Central memory CD4-positive, alpha-beta T cell (primary cell): ENCODE measurements at places on chromosomes 13 and 19.

- DNase-seq: no peak
Measured at GRCh38 chr19:7013678-7014077, 7.6 kb downstream of the MBD3L2B start.

DNA sequence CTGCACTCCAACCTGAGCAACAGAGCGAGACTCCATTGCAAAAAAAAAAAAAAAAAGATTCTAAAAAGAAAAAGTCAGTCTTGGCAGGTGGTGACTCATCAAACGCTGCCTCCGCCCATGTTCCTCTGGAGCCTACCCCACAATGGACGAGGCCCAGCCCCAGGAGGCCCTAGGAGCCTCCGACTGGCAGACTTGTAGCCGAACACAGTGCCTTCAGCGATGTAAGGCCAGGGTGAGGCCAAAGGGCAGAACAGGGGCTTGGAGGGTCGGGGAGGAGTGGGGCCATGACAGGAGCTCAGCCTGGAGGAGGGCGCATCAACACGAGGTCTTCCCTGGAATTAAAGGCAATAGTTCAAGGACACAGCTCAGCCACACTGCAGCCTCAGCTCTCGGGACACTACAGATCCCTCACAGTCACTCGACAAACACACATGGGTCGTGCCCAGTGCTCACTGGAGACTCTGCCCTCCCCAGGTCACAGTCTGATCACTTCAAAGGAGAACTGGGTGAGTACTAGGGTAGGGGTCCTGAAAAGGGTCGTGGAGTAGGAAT lies 5.1 kb downstream of the USE1 start:
- no peak for DNase-seq

GRCh38 chr19:10724573-10725071 lies 6.7 kb downstream of the DNM2 start:
- no peak for DNase-seq

DNA sequence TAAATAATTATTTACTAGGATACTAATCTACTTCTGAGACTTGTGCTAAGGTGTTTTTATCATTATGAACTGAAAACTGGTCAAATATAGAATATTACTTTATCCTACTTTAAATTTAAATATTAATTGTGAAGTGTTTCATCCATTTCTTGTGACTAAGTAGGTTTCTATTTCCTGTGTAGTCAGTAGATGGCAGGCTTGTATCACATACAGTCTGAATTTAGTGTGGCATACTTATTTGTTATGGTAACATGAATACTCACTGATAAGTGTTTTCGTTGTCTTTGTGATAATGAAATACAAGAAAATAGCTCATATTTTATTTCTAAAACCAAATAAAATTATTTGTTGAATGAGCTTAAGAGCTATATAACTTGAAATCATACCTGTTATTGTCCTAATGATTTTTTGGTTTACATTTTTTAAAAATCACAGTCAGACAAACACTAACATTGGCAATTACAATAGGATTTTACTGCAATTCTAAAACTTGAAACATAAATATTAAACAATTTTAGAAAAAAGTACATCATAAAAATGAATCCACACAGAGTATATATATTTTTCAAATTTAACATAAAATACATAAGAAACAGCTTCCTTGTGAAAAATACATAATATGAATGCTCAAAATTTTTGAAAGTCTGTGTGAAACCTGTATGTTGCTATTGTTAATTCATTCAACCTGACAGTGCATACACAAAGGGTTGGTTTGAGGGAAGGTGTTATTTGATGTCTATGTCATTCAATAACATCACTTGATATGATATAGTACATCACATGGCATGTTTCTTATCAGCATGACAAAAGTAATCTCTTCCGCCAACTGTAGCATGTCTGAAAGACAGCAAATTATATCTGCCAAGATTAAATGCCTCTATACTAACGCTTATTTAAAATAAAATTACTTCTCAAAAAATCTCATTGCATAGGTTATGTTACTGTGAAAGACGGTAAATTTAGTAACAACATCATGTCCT lies 904.8 kb upstream of the PCDH20 start:
- no peak for DNase-seq

DNA sequence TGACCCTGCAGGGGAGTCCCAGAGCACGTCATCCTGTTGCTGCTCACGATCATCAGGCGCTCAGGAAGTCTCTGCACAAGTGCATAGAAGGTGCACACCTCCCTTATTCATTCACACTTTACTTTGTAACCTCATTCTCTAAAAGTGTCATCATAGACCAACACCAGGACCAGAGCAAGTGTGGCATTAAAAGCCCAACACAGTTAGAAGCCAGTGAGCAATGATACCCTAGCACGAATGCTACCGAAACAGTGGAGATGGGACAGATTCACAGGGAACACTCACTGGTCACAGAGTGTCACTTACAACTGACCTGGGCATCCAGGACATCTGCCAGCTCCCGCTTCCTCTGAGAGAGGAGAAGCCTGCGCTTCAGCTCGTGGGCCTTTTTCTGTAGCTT lies 17.0 kb downstream of the HAUS8 start:
- DNase-seq: no peak

- DNase-seq: peak; percentile 82
Measured at GRCh38 chr19:4369109-4369887, 25.9 kb downstream of the MPND start.

- no peak for DNase-seq
Measured at GRCh38 chr19:13748169-13748828, 16.0 kb upstream of the MRI1 start.

DNA sequence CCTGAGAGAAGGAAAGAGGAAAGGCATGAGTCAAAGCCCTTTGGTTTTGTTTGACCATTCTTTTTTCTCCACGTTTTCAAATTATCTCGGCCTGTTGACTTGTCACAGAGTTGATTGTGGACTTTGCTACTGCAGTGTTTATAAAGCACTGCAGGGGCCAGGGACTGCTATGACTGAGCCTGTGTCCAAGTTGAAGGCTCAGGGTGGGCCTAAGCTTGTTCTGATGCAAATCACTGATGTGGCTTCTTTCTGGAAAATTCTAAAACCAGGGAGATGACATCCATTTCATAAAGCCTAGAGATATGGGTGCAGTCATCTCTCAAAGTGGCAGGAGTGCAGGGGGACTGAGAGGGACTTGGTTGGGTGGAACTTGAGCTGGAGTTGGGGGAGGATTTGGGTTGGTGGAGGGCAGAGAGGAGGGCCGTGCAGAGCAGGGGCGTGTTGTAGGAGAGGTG lies 1.2 kb upstream of the CXCL17 start:
- DNase-seq: no peak

DNA sequence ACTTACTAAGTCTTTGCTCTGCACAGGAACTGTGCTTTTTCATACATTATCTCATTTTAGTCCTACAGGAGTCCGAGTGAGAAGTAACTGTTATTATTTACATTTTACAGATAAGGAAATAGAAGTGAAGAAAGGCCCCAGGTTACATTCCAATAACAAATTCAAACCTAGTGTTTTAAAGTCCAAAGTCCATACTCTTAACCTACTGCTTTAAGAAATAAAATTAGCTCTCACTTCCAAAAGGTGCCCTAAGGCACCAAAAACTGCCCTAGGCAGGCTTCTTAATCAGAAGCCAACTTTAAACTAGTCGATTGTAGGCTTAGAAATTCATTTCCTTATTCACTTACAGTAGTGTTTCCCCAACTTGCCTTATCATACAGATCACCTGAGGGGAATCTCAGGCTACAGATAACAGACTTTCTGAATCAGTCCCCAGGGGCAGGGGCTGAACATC lies 555.9 kb downstream of the DIAPH3 start:
- DNase-seq: no peak

DNA sequence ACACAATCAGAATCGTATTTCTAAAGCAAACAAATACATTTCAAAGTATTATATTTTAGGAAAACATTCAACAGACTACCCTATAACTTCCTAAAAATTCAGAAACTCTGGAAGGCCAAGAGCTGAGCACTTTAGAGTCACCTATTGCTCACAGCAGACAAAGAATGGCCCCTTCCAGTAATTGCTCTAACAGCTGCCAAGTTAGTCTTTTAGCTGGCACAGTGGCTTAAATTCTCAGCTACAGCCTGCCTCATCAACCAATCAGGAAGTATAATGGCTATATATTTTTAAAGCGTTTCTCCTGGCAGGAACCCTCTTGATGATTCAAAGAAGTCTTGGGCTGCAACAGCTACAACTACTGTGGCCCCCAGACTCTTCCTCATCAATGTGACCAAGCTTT lies 14.9 kb upstream of the SLITRK5 start:
- DNase-seq: no peak

DNA sequence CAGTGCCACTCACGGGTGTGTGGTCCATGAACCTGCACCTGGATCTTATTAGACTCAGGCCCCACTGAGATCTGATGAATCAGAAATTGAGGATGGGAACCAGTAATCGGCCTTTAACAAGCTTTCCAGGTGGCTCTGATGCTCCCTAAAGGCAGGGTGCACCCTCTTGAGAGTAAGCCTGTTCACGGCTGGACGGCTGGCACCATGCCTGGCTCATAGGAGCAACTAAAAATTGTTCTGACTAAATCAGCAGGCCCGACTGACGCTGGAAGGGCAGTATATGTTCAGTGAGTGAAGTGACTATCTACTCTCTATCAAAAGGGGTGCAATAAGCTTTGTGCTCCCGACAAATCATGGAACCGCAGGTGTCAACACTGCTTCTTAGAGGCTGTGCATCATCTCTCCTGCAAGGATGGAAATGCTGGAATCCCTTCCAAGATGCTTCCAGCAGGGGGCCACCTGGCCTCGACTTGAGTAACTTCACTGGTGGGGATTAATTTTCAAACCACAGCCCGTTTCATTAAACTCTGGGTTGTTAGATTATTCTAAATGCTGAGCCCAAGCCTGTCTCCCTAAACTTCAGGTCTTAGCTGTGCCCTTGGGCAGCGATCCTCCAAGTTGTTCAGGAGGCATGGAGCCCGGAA lies 28.4 kb downstream of the TMTC4 start:
- no peak for DNase-seq

DNA sequence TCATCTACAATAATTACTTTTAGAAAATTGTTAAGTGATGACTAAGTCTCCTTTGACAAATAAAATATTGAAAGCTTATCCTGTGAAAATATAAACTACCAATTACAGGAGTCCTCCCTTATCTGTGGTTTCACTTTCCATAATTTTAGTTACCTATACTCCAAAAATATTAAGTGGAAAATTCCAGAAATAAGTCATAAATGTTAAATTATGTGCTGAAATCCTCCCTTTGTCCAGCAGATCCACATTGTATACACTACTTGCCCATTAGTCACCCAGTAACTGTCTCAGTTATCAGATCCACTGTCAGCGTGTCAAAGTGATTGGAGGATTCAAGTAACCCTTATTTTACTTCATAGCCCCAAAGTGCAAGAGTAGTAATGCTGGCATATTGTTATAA lies 98.1 kb downstream of the SERP2 start:
- no peak for DNase-seq

DNA sequence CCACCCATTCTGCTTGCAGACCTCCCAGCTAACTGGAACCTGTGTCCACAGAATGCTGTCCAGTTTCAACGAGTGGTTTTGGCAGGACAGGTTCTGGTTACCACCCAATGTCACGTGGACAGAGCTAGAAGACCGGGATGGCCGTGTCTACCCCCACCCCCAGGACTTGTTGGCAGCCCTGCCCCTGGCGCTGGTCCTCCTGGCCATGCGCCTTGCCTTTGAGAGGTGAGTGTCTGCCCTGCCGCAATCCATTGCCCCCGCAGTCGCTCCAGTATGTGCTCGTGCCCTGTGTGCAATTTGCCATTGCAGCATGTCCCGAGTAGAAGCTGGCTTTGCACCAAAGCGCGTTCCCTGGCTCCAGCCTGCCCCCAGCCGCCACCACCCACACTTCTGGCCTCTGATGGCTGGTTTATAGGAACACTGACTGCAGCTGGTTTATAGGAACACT lies 41.9 kb downstream of the CERS4 start:
- DNase-seq: no peak

DNA sequence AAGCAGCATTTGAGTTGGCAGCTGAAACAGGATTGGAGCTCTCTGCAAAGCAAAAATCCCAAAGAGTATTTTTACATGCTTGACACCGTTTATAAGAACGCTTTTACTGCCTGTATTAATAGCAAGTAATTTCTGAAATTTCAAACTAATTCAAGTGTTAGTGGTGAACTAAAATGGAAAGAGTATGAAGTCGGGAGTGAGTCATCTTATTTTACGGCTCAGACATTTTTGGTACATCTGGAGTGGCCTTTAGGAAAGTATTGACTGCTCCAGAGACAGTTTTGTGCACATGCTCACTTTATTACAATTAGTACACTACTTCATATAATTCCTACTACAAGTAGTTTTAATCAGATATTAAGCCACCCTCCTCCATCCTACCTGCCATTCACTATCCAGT lies 167.4 kb downstream of the SLITRK6 start:
- no peak for DNase-seq

GRCh38 chr19:55550321-55550650 lies 4.9 kb upstream of the SBK3 start:
- no peak for DNase-seq
